Activated CD8-positive, alpha-beta memory T cell treated with anti-CD3 and anti-CD28 coated beads, Interleukin-2, amount 10 ng/mL, durations not matched to agents 7 days and 5 days (primary cell): ENCODE measurements at places on chromosomes 1 and 21. TPM values are rescaled to one million over a fixed set of nuclear protein-coding genes. Genes with fewer than 3 reads are reported as not detected.

- DNase-seq: no peak
- H3K4me3 ChIP-seq: no peak overlapping the region
- H3K4me1 ChIP-seq: no peaks in the 10 kb centered on the region
- H3K27me3 ChIP-seq: no peaks in the 10 kb centered on the region
- no peak overlapping the region for H3K27ac ChIP-seq
- no peaks in the 10 kb centered on the region for H3K36me3 ChIP-seq
Measured at GRCh38 chr1:69221524-69221923, 346.2 kb upstream of the LRRC7 start.

- peaks cover 14% of the 10 kb centered on the region for H3K36me3 ChIP-seq
- H3K27ac ChIP-seq: no peak overlapping the region
- peaks cover 36% of the 10 kb centered on the region for H3K4me1 ChIP-seq
- H3K27me3 ChIP-seq: no peaks in the 10 kb centered on the region
- no peak overlapping the region for H3K4me3 ChIP-seq
Measured at GRCh38 chr1:230188826-230189225, 121.8 kb downstream of the GALNT2 start.

- DNase-seq: no peak
- H3K36me3 ChIP-seq: no peaks in the 10 kb centered on the region
- no peak overlapping the region for H3K4me3 ChIP-seq
- no peaks in the 10 kb centered on the region for H3K27me3 ChIP-seq
Measured at GRCh38 chr1:64984737-64985136, 18.4 kb upstream of the JAK1 start.

DNA sequence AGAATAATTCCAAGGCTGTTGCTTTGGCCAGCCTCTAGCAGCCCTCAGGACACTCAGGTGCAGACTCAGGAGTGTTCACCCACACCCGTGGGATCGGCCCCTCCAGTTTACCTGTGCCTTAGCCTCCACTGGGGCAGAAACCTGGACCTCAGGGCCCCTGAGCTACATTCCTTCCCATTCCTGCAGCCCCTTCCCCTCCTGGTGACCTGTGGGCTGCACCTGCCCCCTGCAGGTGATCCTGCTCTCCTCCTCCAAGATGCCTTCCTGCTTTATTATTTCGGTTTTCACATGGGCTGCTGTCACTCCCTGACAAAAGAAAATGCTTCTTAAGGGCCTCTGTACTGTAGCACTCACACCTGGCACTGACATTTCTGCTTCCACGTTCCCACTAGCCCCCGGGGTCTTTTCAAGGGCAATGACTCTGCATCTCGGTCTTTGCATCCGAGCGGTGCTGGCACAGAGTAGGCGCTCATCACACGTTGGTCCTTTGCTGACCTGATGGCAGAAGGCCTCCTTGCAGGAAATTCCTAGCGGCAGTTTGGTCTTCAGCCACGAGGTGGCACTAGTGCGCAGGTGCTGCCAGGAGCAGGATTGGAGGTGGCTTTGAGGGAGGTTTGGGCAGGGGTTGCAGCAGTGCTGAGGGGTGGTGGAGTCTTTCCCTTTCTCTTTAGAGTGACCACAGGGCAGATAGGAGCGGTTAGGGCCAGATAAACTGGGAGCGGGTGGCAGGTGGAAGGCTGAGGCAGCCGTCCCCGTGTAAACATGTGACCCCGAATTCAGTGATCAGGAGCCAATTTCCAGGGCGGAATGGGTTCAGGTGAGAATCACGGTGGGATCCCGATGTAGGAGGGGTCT, 25.3 kb upstream of the ETV3 start:
- DNase-seq: peak; percentile 82
- peaks cover 3% of the 10 kb centered on the region for H3K4me1 ChIP-seq
- peak overlapping the region; percentile 18 for H3K4me3 ChIP-seq
- peaks cover 13% of the 10 kb centered on the region for H3K27me3 ChIP-seq

GRCh38 chr1:54800041-54800898, 853 bp downstream of the TTC22 start:
- H3K4me3 ChIP-seq: peak overlapping the region; percentile 84
- peak; percentile 40 for DNase-seq
- peaks cover 10% of the 10 kb centered on the region for H3K36me3 ChIP-seq
- no peaks in the 10 kb centered on the region for H3K27me3 ChIP-seq

- H3K27ac ChIP-seq: no peak overlapping the region
- no peaks in the 10 kb centered on the region for H3K4me1 ChIP-seq
- H3K27me3 ChIP-seq: peaks cover 12% of the 10 kb centered on the region
- DNase-seq: no peak
- no peak overlapping the region for H3K4me3 ChIP-seq
Measured at GRCh38 chr21:32144851-32145250, 134.0 kb downstream of the MIS18A start.

DNA sequence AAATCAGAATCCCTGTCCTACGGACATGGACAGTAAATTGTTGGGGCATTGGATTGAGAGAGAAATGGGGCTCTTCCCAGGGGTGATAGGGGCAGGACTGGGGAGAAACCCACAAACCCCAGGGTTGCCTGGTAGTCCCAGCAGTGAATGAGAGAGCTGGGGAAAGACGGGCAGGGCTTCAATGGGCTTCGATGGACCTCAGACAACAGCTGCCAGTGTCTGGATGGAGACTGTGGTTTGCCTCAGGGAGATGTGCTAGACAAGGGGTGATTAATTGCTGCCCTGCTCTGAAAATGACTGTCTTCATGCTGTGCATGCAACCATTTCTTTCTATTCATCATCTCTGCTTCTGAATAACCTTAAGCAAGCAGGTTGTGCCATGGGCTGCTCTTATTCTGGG, 7.4 kb downstream of the GPR25 start:
- peak; percentile 50 for DNase-seq
- no peaks in the 10 kb centered on the region for H3K36me3 ChIP-seq
- H3K4me1 ChIP-seq: peaks cover 26% of the 10 kb centered on the region
- peaks cover 73% of the 10 kb centered on the region for H3K27me3 ChIP-seq

DNA sequence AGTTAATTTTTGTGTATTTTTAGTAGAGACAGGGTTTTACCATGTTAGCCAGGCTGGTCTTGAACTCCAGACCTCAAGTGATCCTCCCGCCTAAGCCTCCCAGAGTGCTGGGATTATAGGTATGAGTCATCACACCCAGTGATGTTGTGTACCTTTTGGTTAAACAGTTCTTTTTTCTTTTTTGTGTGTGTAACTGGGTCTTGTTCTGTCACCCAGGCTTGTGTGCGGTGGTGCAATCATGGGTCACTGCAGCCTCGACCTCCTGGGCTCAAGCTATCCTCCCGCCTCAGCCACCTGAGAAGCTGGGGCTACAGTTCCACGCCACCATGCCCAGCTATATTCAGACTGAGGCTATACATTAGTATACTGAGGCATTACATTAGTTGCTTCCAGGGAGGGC, 37.8 kb downstream of the GABPB2 start:
- no peak overlapping the region for H3K27ac ChIP-seq
- peaks cover 5% of the 10 kb centered on the region for H3K36me3 ChIP-seq
- no peak for DNase-seq

GRCh38 chr1:84433258-84434080, 35.2 kb downstream of the DNASE2B start:
- H3K4me3 ChIP-seq: peak overlapping the region; percentile 58
- DNase-seq: peak; percentile 75
- H3K36me3 ChIP-seq: no peaks in the 10 kb centered on the region
- peak overlapping the region; percentile 44 for H3K27ac ChIP-seq
- no peaks in the 10 kb centered on the region for H3K27me3 ChIP-seq

The C1QB gene
- total RNA-seq: not detected

The ETNK2 gene
- total RNA-seq: not detected

The REG4 gene
- 7.5 TPM for total RNA-seq

The ALX3 gene
- total RNA-seq: not detected

The BACE2 gene
- total RNA-seq: 2.4 TPM

The RAP1GAP gene
- total RNA-seq: 0.29 TPM

The ZRANB2 gene
- 118 TPM for total RNA-seq

The PARS2 gene
- total RNA-seq: 6.4 TPM
